ENCODE measurements at places on chromosomes 1 and 21. TPM values are rescaled to one million over a fixed set of nuclear protein-coding genes. Genes with fewer than 3 reads are reported as not detected.

DNA sequence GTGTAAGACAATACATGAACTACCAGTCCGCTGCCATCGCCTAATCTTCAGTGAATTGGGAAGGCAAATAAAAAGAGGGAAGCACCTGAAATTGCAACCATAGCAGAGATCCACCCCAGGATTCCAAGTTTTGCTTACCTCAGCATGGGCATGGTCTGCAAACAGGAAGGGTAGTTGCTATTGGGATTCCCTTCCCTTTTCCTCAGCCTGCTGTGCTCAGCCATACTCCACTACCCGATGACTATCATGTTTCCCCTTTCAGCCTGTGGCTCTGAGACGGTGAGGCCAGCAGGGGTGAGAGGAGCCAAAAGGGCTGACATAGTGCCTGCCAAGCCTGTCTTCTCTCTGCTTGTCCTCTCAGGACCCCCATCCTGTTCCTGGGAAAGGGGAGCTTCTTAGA lies 64.2 kb downstream of the GPR137B start:
- no peaks in the 10 kb centered on the region for H3K27me3 ChIP-seq
- peaks cover 5% of the 10 kb centered on the region for H3K36me3 ChIP-seq
- H3K4me3 ChIP-seq, result no peak overlapping the region
- no peaks in the 10 kb centered on the region for H3K4me1 ChIP-seq
- no peak overlapping the region for H3K27ac ChIP-seq
- DNase-seq, result no peak

GRCh38 chr21:28745131-28746016 lies 247.3 kb downstream of the LTN1 start:
- DNase-seq, result peak; percentile 94
- no peaks in the 10 kb centered on the region for H3K27me3 ChIP-seq
- peak overlapping the region; percentile 93 for H3K27ac ChIP-seq
- H3K36me3 ChIP-seq, result no peaks in the 10 kb centered on the region

- H3K27me3 ChIP-seq, result no peaks in the 10 kb centered on the region
- H3K27ac ChIP-seq, result no peak overlapping the region
- peaks cover 45% of the 10 kb centered on the region for H3K36me3 ChIP-seq
- DNase-seq, result no peak
Observed at GRCh38 chr1:1041092-1041523, 21.2 kb downstream of the AGRN start.

DNA sequence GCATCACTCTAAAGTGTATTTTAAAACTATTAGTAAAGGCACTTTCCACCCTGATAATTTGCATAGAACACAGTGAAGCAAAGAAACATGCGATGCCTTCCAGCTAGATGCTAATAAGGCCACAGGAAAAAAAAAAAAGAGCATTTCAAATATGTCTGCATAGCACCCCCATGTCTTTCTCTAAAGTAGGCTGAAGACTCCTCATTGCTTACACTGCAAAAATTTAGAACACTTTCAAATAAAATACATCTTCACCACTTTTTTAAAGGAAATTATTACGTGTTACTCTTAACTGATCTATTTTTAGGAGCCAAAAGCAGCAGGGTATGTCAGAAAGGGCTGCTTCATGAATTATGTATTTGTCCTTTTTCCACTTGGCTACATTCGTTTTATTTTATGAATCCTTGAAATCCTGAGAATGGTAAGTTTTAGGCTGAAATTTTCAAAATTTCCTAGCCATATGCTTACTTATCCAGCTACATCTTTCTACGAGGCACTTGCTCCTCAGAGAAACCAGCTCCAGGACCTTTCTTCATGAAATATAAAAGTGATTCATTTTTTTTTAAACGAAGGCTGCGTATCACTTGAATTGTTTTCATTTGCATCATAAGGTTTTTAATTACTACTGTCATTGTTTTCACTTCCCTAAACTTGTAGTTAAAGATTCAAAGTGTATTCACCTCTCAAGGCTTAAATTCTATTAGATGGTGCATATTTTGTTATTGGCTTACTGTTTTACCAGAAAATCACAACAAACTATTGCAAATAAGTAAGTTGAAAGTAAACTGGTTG lies 513.0 kb downstream of the PTPRC start:
- DNase-seq, result no peak
- H3K27ac ChIP-seq, result no peak overlapping the region
- no peaks in the 10 kb centered on the region for H3K27me3 ChIP-seq
- H3K4me3 ChIP-seq, result no peak overlapping the region
- H3K4me1 ChIP-seq, result no peaks in the 10 kb centered on the region
- H3K36me3 ChIP-seq, result no peaks in the 10 kb centered on the region

The TCHHL1 gene
- not detected for total RNA-seq

DNA sequence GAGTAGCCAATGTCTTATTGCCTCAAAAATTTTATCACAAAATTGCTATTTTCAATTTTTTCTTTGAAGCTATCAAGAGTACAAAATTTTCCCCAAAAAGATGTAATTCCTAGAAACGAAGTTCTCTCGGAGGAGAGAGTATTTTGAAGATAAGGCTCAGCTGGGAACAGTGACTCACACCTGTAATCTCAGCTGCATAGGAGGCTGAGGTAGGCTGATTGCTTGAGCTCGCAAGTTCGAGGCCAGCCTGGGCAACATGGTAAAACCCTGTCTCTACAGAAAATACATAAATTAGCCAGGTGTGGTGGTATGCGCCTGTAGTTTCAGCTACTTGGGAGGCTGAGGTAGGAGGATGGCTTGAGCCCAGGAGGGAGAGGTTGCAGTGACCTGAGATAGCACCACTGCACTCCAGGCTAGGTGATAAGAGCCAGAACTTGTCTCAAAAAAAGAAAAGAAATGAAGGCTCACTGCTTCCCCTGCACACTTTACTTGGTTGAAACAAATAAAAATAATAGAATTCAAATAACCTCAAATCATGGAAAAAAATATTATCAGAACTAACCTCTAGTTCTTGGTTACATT lies 22.2 kb downstream of the TUT4 start:
- DNase-seq, result no peak
- no peaks in the 10 kb centered on the region for H3K4me1 ChIP-seq
- no peak overlapping the region for H3K4me3 ChIP-seq
- no peaks in the 10 kb centered on the region for H3K27me3 ChIP-seq
- H3K27ac ChIP-seq, result no peak overlapping the region

GRCh38 chr1:2470290-2471158 lies 5.6 kb upstream of the PLCH2 start:
- no peak overlapping the region for H3K27ac ChIP-seq
- no peaks in the 10 kb centered on the region for H3K36me3 ChIP-seq
- no peaks in the 10 kb centered on the region for H3K4me1 ChIP-seq
- no peak for DNase-seq

DNA sequence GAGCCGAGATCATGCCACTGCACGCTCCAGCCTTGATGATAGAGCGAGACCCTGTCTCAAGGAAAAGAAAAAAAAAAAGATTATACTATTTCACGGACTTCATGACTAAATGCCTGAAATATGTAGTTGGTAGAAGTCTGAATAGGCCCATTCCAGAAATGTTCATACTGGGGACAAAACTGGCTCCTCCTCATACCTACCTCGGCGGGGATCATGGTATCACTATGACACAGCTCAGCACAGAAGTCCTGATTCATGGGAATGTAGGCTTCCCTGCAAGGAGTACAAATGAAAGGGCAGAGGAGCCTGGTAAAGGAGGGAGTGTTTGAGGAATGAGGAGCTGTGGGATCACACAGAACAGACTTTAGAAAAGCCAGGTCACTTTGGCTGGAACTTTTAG lies 5.0 kb downstream of the SPATA46 start:
- H3K27me3 ChIP-seq, result peaks cover 13% of the 10 kb centered on the region
- peak; percentile 18 for DNase-seq

DNA sequence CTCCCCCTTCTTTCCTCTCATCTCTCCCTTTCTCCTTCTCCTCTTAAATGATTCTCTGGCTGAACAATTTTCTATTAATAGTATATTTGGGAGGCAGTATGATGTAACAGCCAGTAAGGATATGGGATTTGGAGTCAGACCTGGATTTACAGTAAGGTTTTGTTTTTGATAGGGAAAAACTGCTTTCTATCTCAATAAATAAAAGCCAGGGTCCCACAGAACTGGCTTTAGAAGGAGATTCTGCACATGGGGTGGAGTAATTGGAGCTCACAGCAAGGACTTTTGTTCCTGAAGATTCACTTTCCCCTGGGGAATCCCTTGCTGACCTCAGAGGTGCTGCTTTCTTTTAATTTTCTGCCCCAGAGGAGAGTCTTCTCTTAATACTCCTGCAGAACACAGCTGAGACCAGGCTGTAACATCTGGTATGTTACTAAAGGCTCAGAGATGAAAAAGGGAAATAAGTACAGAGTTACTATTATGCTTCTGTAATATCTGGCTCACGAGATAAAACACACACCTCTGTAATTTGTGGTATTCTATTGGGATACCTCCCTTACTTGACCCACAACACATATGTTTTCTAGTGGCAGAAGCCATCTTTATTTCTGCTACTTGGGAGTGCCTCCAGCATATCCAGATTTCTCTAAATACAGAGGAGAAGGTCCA lies 13.4 kb downstream of the EPB41 start:
- no peak overlapping the region for H3K27ac ChIP-seq
- H3K4me3 ChIP-seq, result no peak overlapping the region
- no peaks in the 10 kb centered on the region for H3K36me3 ChIP-seq
- H3K4me1 ChIP-seq, result peaks cover 5% of the 10 kb centered on the region
- H3K27me3 ChIP-seq, result no peaks in the 10 kb centered on the region

DNA sequence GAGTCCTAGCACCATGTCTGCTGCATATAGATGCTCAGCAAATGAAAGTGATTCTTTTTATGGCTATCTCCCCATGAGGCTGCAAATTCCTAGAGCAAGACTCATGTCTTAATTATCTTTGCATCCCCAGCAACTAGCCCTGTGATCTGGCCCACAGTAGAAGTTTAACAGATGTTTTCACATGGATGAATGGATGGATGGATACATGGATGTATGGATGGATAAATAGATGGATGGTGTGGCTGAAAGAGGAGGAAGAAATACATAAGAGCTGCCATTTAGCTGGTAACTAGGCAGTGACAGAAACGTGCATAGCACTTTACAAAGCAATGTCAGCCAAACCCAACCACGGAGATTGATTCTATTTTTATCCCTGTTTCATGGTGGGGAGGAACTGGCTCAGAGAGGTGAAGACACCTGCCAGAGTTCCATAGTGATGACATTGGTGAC lies 32.7 kb upstream of the ZBTB40 start:
- DNase-seq, result peak; percentile 59
- no peaks in the 10 kb centered on the region for H3K36me3 ChIP-seq
- H3K4me1 ChIP-seq, result peaks cover 11% of the 10 kb centered on the region
- H3K4me3 ChIP-seq, result no peak overlapping the region
- no peak overlapping the region for H3K27ac ChIP-seq

- no peaks in the 10 kb centered on the region for H3K27me3 ChIP-seq
- DNase-seq, result no peak
- no peak overlapping the region for H3K27ac ChIP-seq
- no peak overlapping the region for H3K4me3 ChIP-seq
- H3K4me1 ChIP-seq, result peaks cover 2% of the 10 kb centered on the region
- H3K36me3 ChIP-seq, result no peaks in the 10 kb centered on the region
Observed at GRCh38 chr21:36879827-36880226, 86.6 kb downstream of the HLCS start.

GRCh38 chr1:22216210-22216883 lies 73.5 kb upstream of the WNT4 start:
- peaks cover 65% of the 10 kb centered on the region for H3K27me3 ChIP-seq
- H3K36me3 ChIP-seq, result no peaks in the 10 kb centered on the region
- no peak overlapping the region for H3K4me3 ChIP-seq
- DNase-seq, result no peak

DNA sequence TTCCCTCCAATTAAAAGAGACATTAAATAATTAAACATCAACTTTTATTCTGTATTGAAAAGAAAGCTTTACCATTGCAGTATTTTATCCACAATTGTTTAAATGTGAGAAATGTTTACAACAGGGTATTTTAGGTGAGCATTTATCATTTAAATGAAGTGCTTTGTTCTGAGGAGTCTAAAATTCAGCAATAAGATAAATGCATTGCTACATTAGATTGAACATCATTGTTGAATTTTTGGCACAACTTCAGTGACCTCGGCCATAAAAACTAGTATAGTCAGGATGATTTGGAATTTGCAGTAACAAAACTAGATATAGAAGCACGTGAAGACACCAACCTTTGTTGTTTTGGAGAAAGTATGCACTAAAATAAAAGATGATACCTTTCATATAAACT lies 692.9 kb downstream of the USP25 start:
- H3K4me3 ChIP-seq, result no peak overlapping the region
- no peaks in the 10 kb centered on the region for H3K4me1 ChIP-seq
- H3K27me3 ChIP-seq, result no peaks in the 10 kb centered on the region
- H3K36me3 ChIP-seq, result no peaks in the 10 kb centered on the region
- no peak overlapping the region for H3K27ac ChIP-seq

DNA sequence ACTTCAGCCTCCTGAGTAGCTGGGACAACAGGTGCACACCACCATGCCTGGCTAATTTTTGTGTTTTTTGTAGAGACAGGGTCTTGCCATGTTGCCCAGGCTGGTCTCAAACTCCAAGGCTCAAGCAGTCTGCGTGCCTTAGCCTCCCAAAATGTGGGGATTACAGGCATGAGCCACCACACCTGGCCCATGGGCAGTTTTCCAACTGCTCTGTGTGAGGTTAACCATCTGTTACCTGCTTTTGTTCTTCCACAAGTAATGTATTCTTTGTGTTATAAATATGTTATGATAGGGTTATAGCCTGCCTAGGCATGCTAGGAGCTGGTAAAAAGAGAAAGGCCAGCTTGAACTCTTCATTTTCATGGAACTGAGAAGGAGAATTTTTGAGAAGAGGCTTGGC lies 30.7 kb downstream of the TUFT1 start:
- H3K27me3 ChIP-seq, result no peaks in the 10 kb centered on the region
- H3K4me3 ChIP-seq, result no peak overlapping the region
- peaks cover 41% of the 10 kb centered on the region for H3K36me3 ChIP-seq
- H3K27ac ChIP-seq, result no peak overlapping the region
- DNase-seq, result no peak

DNA sequence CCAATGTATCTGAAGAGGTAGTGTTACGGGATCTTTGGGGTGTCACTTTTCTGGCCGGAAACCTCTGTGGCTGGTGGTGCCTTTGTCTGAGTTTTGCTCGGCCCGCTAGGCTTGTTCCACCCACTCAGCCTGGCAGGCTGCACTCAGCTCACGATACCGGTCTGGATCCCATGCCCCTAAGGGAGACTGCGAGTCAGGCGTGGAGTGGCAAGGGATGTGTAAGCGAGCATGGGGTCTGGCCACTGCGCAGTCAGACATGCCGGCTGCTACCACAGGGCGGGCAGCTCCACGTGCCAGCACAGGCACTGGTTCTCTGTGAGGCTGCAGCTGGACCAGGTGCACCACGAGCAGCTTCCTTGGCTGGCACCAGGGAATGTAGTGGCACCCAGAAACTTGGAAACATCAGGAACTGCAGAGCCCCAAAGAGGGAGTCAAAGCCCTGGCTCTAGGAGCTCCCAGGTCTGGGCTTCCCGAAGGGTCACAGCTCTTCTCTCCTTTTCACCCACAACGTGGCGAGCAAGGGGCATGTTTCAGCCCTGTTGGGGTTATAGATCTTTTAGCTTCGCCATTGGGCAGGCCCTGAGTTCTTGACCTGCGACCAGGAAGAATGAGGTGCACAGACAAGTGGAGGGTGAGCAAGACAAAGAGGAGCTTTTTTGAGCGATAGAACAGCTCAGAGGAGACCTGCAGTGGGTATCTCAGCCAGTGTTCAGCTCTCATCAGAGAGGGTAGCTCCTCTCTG lies 23.8 kb upstream of the LRRC8C start:
- H3K36me3 ChIP-seq, result no peaks in the 10 kb centered on the region
- H3K4me3 ChIP-seq, result no peak overlapping the region
- no peak for DNase-seq
- H3K27me3 ChIP-seq, result no peaks in the 10 kb centered on the region
- peaks cover 3% of the 10 kb centered on the region for H3K4me1 ChIP-seq
- H3K27ac ChIP-seq, result no peak overlapping the region

GRCh38 chr1:153958961-153959260 lies 499 bp upstream of the CRTC2 start:
- no peak overlapping the region for H3K4me3 ChIP-seq
- peaks cover 20% of the 10 kb centered on the region for H3K36me3 ChIP-seq
